SJCRH30 (cell line): ENCODE measurements at places on chromosomes 4 and X. TPM values are rescaled to one million over a fixed set of nuclear protein-coding genes. Genes with fewer than 3 reads are reported as not detected.

DNA sequence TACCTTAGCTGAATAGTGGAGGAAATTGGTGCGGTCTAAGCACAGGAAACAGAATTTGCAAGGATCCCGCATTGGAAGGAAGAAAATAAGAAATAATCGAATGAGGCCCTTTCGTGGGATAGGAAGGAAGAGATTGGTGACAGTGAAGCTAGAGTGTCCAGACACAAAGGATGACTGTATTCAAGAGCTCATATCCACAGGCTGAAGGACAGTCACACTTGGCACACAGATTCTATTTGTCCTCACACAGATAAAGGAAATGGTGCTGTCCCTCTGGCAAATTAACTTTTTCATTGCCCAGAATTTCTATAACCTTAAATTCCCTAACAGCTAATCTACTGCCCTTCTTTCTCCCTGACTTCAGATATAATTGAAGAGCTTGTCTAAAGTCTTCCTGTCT lies 2188.9 kb upstream of the TENM3 start:
- DNase-seq: no peak

RASL11B gene
- total RNA-seq: 21.2 and 26.6 TPM in 2 replicates

DNA sequence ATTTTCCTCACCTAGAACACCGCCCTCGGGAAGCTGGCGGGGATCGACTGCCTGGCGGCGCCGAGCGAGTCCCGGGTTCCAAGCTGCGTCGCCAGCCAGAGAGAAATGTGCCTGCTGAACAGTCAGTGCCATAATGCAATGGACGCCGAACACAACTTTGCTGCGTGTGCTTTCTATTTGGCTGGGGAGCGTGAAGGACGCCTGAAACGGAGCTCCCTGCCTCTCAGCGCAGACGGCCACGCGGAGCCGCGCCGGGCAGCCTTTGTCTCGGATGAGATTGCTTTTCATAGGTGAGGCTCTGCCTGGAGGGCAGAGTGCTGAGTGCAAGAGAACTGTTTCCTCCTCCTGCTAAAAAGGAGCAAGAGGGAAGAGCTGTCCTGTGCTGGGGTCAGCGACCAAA lies 107.7 kb upstream of the BCOR start:
- DNase-seq: no peak

GRCh38 chr4:159444678-159445077 lies 341.8 kb downstream of the RAPGEF2 start:
- no peak for DNase-seq

PRMT9 gene
- 12.1 and 13.1 TPM in 2 replicates for total RNA-seq

DNA sequence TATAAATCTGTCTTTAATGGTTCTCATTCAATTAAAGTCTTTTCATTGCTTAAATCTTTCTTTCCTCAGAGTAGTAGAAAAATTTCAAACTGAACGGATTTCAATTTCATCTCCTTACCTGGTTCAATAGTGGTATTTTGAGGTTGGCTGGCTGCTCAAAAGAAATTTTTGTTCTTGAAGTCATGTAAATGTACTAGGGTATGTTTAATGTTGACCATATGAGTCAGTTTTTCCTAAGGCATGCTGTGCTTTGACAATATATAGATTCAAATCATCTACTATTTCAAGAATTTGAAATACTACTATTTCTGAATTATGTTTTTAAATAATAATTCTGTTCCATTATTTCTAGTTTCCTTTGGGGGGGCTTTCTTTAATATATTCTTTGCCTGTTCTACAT lies 105.5 kb downstream of the PACRGL start:
- DNase-seq: no peak

- peak; percentile 23 for DNase-seq
Observed at GRCh38 chr4:26003056-26003455, 89.0 kb downstream of the SMIM20 start.

GRCh38 chrX:21529771-21530170 lies 128.4 kb downstream of the KLHL34 start:
- no peak for DNase-seq

- no peak for DNase-seq
Observed at GRCh38 chr4:101171747-101172146, 175.6 kb downstream of the PPP3CA start.

ARSJ gene
- 4.4 and 6.2 TPM in 2 replicates for total RNA-seq

DNA sequence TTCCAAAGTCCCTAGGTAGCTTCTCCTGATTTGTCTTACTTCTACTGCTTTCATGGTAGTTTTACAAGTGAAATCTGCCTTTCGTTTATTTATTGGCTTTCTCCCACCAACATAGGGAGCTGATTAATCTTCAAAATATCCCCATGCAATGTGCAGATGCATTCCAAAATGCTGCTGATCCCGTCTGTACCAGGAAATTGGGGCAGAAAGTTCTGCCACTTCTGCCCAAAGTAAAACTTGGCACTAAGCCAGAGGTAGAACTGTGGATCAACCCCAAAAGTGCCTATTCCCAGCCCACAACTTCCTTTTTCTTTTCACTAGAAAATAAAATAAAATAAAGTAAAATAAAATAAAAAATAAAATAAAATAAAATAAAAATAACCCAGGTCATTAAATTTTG lies 47.3 kb upstream of the PPARGC1A start:
- DNase-seq: no peak

SPACA5B gene
- total RNA-seq: not detected in 2 replicates

- DNase-seq: no peak
Observed at GRCh38 chr4:52173470-52174045, 122.5 kb downstream of the SPATA18 start.

BMPR1B gene
- total RNA-seq: 4.8 and 4.9 TPM in 2 replicates

GRCh38 chrX:119677654-119677981 lies 15.3 kb downstream of the SEPTIN6 start:
- DNase-seq: no peak

DNA sequence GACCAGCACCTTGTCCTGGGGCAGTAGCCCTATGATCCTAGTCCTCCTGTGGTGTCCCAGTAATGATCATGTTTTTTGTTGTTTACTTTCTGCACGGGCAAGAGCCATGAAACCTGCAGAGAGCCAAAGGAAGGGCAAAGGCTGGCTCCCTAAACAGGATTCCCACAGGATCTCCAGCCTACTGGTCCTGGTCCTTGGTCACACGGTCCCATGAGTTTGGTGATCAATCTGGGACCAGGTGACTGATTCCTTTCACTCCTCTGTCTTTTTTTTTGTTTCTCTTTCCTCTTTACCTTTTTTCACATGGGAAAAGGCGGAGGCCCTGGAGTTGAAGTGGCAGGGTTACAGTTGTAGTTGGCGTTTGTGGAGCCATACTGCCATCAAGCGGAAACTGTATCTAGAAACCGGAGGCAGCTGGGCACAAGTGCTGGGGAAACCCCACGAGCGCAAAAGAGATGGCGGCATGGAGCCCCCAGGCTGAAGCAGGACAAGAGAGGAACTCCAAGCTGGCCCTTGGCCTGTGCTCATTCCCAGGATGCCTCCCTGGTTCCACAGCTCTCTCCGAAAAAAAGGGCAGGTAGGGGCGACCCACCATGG lies 34.6 kb downstream of the NBDY start:
- DNase-seq: no peak

DNA sequence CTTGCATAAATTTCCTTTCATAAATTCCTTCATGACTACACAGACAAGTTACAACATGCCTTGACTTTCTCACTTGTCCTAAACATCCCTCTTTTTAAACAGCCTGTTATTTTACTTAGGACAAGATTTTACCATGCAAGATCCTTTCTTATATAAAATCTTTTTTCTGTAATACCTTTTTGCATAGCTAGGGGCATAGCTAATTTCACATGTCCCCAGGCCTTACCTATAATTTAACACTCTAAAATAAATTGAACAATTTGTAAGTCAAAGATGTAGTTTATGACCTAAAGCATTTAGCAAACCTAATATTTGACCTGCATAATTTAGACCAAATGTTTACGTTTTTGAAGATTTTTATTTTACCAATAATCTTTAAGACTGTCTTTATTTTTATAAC lies 396.3 kb upstream of the FSTL5 start:
- no peak for DNase-seq

DNA sequence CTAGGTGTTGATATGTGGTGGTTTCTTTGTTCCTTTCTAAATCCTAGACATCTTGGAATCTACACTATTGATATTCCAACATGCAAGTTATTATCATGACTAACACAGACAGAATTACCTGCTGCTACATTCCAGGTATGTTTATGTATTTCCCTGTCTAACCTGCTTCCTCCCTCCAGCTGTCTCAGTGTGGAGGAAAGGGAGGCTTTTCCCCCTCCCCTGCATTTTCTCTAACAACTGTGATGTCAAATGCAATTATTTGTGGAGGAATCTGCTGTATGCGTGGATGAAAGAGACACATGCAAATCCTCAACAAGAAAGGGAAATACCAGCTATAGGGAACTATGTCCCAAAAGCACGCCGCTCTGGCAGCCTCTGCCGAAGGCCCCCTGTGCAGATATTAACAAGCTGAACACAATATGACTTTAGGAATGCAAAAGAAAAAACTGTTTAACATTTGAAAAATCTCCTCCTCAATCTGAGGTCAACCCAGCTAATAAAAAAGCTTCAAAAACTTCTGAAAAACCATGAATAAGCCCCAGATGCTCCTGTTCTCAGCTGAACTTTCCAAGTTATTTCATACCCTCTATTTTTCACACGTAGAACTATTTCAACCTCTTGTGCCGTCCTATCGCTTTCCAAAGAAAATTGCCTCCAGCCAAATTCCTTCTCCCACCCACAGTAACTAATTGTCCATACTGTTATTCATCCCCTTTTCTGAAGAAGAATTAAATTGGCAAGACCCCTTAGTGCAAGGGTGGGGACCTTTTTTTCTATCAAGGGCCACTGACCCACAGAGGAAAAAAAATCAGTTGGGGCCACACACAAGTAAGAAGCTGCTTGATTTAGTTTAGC lies 225.1 kb upstream of the GPC4 start:
- DNase-seq: peak; percentile 22

DNA sequence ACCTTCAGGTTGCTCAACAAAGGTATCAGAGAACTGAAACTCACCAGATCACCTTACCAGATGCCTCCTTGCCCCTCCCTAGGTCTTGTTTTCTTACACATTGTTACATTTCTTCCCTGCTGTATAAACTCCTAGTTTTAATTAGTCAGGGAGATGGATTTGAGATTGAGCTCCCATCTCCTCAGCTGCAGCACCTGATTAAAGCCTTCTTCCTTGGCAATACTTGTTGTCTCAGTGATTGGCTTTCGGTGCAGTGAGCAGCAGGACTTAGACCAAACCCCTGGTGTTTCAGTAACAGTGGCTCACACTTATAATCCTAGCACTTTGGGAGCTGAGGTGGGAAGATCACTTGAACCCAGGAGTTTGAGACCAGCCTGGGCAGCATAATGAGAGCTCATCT lies 42.5 kb upstream of the KLHL8 start:
- DNase-seq: no peak

- no peak for DNase-seq
Observed at GRCh38 chrX:136047016-136047642, 61.9 kb downstream of the SLC9A6 start.

CLDN34 gene
- not detected in 2 replicates for total RNA-seq

IL15 gene
- 16.3 and 18.0 TPM in 2 replicates for total RNA-seq
